Activated CD4-positive, alpha-beta T cell treated with anti-CD3 and anti-CD28 coated beads, Interleukin-2, Interleukin-6, amounts not matched to agents 100 ng/mL and 50 ng/mL, durations not matched to agents 16 hours and 8 hours (primary cell): ENCODE measurements at places on chromosomes 7 and 10.

DNA sequence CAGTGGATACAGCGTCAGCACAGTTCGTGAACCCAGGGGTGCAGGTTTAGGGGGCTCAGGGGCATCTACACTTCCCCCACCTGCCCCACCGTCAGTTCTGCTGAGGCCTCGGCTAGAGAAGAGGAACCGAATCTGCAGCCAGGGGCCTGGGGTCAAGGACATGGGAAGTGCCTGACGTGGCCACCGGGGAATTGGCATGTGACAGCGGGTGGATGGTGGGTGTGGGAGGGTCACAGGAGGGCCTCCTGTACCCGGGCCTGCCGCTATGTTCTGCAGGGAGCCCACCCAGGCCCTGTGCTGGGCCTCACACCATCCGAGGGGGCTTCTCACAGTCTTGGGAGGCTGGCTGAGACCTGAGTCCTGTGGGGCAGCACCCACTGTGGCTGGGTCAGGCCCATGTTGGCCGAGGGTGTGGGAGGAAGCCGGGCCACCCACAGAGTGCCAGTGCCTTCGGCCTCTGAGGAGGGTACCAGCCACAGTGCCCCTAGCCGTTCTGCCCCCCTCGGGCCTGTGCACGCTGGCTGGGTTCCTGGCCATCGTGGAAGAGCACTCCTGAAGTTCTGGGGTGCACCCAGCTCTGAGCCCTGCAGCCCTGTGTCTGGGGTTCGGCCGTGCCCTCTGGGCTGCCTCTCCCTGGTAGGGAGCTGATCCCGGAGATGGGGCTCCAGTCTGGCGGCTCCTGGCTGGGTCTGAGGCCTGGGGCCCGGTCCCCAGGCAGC lies 5.9 kb downstream of the TTYH3 start:
- DNase-seq = no peak

DNA sequence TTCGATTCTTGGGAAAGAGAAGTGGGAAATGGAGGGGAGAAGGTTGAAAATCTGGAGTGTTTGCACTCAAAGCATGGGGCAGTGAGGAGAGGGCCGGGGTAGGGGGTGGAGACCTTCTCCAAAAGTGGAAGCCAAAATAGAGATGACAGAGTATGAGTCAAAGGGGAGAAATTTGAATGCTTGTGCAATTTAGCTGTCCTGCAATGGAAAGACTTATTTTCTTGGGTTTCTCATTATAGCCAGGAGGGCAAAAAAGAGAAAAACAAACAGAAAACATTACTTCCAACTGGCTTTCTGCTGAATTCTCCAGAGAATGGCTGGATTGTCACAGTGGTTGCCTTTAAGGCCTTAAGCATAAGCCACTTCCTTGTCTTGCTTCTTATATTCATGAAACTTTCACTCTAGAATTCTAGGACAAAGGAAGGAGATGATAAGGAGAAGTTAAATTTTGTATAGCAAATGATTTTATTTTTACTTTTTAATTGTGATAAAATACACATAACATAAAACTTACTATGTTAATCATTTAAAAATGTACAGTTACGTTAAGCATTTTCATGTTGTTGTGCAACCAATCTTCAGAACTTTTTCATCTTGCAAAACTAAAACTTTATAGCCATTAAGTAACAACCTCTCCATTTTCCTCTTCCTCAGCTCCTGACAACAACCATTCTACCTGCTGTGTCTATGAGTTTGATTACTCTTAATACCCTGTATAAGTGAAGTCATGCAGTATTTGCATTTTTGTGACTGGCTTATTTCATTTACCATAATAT lies 100.2 kb downstream of the GPR85 start:
- DNase-seq = no peak

DNA sequence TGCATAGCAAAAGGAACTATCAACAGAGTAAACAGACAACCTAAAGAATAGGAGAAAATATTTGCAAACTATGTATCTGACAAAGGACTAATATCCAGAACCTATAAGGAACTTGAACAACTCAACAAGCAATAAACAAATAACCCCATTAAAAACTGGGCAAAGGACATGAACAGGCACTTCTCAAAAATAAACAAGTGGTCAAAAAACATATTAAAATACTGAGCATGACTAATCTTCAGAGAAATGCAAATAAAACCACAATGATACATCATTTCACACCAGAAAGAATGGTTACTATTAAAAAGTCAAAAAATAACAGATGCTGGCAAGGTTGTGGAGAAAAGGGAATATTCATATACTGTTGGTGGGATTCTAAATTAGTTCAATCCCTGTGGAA lies 17.1 kb downstream of the MAGI2 start:
- no peak for DNase-seq

DNA sequence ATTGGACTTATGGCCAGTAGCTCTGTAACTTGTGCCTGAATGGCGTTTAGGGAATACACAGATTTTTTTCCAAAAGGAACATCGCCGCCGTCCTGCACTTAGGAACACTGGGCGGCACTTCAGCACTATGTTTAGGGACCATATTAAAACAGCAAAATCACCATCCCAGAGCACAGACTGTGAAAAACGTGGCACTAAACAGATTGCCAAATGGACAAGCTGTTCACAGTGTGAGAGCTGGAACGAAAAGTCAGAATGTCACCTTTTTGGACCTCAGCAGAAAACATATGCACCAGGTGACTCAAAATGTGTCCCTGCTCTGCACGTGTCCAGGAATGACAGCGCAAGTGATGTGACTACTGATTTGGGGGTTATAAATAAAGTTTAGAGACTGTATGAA lies 87.9 kb downstream of the ODAD2 start:
- no peak for DNase-seq

DNA sequence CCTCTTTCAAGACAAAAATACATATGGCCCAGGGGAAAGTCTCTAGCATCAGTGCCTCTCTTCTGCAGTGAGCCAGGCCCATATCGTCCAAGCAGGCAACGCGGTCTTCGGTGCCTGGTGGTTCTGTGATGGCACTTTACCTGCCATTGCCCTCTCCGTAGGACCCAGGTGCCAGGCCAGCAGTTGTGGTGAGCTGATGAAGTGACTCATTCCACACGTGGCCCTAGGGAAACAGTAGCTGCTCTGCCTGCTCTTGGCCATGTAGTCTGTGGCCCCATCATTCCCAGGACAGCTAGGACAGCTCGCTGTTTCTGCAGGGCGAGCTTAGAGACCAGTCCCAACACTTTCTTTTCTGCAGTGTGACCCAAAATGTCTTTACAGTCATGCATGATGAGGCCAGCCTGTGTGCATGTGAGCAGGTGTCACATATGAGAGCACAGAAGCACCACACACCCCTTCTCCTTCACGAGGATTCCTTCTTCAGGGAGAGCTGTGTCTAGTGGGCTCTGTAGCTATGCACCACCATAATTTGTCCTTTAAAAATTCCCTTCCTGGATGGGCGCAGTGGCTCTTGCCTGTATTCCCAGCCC lies 39.0 kb downstream of the SVIL start:
- no peak for DNase-seq

GRCh38 chr7:155460926-155461613 lies 3.1 kb downstream of the EN2 start:
- DNase-seq = no peak

DNA sequence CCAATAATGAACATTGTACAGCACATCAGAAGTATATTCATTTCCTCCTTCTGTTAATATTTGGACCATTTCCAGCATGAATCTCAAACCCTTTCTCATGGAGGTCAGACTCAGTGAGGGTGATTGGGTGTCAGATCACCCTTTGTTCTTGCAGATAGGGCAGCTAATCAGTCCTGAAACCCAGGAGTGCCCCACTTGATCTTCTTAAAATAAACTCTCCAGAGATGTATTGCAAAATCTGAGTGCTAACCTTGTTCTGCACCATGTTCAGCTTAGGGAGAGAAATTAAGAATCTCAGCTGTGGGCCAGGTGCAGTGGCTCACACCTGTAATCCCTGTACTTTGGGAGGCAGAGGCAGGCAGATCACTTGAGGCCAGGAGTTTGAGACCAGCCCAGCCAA lies 869.4 kb downstream of the TYW1 start:
- no peak for DNase-seq

DNA sequence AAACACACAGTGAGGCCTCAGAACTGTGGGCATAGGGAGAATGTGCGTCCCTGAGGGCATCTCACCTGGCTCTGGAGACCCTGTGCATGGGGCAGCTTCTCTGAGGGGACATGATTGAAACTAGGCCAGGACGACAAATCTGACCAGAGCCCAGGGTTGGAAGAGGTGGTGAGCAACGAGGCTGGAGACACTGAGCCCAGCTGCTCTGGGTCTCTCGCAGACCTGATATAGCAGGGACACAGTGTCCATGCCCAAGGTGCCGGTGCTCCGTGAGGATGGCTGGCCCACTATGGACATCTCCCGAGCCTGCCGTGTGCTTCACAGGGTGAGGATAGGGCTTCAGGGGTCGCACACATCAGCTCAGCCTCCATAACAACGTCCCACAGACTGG lies 49.3 kb upstream of the INSIG1 start:
- DNase-seq = no peak

DNA sequence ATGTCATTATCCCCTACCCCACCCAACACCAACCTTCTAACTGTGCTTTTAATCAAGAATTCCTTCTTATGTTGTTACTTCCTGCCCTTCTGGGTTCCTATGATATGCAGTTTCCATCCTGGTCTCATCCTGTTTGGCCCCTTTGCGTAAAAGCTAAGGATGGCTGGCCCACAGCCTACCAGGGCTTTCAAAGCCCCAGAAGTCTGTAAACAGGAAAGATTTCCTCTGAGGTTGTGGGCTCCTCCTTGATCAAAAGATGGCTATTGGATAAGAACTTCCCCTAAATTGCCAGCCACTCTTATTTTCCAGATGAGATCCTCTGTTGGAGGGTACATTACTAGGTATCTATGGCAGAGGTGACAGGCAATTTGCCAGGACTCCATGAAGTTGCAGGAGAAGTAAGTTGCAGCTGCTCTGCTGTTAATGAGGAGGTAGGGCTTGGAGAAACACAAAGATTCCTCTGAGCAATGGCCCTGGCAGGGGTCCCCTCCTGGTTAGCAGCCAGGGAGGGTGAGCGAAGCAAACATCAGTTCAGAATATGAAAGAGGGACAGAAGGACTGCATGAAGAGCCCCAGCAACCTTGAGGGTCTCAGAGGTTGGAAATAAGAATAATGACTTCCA lies 32.1 kb downstream of the NRP1 start:
- DNase-seq = no peak

DNA sequence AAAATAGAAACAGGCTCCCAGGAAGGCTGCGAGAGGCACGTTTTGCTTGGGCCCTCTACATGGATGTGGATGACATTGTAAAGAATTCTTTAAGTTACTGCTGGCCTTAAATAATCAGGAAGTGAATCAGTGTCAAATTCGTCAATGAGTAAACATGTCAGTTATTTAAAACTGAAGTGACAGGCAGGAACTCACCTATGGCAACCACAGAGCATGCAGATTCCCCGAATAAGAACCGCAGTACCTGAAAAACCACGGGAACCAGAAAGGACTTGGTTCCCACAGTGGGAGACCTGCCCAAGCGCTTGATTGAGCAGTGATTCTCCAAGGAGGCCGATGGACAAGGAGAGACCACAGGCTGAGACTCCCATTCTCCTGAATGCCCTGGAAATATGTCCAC lies 351.2 kb upstream of the AKR1E2 start:
- peak; percentile 26 for DNase-seq

GRCh38 chr7:98624846-98625420 lies 7.8 kb downstream of the NPTX2 start:
- no peak for DNase-seq

GRCh38 chr10:101216207-101217043 lies 12.8 kb downstream of the LBX1 start:
- DNase-seq = no peak

DNA sequence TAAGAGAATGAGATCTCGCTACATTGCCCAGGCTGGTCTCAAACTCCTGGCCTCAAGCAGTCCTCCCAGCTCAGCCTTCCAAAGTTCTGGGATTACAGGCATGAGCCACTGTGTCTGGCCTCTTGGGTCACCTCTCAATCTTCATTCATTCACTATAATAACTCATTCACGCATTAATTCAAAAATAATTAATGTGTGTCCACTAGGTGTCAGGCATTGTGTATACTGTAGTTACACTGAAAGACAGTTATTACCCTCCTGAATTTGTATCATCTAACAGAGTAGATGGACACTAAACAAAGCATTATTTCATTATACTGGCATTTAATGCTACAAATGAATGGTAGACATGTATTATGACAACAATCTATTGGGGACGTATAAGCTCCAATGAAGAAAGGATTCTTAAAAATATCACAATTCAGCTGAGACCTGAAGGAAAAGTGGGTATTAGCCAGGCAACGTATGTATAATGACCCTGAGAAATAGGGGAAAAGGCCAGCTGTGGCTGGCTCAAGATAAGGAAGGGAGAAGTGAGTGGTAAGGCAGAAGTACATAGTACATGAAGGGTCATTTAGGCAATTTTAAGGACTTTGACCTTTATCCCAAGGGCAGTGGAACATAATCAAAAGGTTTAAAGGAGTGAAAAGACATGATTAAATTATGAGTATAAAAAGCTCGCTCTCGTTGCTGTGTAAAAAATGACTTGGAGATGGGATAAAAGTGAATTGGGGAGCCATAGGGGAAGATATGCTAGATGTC lies 150.7 kb downstream of the BTAF1 start:
- no peak for DNase-seq

GRCh38 chr10:87966459-87966858 lies 103.0 kb downstream of the PTEN start:
- no peak for DNase-seq

DNA sequence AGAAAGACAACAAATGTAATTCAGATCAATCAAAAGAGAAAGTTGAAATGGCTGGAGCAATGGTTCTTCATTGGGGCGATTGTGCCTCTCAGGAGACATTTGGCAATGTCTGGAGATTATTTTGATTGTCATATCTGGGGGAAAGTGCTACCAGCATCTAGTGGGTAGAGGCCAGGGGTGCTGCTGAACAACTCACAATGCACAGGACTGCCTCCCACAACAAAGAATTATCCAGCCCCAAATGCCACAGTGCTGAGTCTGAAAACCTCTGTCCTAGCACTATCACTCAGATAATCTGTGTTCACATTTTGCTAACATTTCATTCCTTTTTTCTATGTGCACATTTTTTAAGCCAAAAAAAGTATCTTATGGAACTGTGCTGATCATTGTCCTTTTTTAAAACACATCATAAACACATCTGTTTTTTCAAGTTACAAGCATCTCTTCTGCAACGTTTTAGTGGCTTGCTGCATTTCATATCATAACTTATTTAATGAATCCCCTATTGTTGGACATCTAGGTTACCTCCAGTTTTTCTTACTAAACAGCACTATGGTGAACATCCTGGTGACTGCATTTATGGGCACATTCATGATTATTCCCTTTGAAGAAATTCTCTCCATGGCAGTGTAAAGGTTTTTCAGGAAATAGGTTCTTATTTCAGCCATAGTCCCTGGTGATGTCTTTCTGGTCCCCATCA lies 114.2 kb downstream of the C10orf105 start:
- no peak for DNase-seq

- no peak for DNase-seq
Observed at GRCh38 chr7:103989200-103989784, at the start of gene RELN. TSS of gene RELN (minus strand) at chr7:103989658. CDS start at chr7:103989356, 302 bp downstream.

DNA sequence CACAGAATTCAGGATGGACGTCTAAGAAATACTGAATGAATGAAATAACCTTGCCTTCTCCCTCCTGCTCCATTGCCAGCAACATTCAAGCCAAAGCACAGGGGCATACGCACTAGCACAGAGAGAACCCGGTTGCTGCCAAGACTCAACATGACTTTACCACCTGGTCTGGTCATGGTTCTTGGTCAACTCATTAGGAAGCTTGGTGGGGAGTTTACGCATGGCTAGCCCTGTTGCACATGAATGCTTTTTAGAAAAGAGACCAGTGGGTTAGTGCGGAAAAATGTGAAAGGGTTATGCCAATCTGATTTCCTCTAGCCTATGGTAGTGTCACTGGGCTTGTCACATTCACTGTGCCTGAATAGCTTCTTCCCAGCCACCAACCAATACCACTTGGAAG lies 187.6 kb upstream of the NEBL start:
- DNase-seq = no peak
